ENCODE measurements at places on chromosomes 1 and 21.

- DNase-seq = no peak
Observed at GRCh38 chr1:69513601-69514000, 54.1 kb upstream of the LRRC7 start.

DNA sequence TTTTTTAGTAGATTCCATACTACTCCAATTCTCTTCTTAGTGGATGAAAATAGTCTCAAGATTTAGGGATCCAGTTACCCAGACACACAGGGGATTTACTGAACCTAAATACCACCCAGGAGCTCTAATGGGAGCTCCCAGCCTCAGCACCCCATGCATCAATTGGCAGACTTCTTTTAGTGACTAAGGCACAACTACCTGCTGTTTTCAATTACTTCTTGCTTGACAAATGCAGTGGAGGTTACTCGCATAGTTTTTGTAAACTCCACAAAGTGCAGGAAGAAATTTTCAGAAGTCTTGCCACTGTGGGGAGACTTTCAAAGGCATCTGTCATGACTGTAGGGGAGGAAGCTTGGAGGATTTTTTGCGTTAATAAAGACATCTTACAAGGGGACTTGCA, 35.5 kb upstream of the MAP10 start:
- no peak for DNase-seq

DNA sequence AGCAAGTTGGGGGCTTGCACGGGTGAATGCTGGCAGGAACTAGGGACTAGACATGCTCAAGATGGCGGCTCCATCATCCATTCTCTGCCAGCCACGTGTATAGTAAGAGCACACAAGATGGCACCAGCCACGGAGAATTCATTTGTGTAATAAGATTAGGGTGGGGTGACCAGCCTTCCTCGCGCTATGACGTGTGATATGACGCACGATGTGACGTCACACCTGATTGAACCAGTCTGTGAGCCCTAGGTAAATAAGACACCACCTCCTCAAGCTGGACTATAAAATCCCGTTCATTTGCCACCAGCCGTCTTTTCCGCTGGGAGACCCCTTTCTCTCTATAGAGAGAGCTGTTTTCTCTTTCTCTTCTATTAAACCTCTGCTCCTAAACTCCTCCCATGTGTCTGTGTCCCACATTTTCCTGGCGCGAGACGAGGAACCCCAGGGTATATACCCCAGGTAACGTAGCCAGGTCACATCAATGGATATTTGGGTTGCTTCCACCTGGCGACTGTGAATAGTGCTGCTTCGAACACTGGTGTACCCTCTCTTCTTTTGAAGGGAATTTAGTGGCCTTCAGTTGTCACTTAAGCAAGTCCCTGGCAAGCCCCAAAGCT, 18.1 kb upstream of the COG2 start:
- no peak for DNase-seq

GRCh38 chr1:243316366-243316989, 60.6 kb downstream of the SDCCAG8 start:
- DNase-seq = no peak

- no peak for DNase-seq
Observed at GRCh38 chr1:201226859-201227488, 36.4 kb downstream of the IGFN1 start.

DNA sequence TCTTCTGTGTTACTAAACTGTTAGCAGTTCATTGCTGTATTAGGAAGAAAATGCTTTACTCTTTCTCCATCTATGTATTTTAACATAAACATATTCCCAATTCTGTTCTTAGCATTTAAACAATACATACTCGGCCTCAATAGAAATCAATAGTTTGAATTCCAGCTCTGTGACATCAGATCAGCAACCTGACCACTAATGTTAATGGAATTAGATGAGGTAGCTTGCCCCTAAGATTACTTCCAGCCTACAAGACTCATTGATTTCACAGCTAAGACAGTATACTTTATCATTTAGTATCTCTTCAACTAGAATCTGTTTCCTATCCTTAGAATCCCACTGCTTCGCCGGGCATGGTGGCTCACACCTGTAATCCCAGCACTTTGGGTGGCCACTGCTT, 38.9 kb downstream of the EPRS1 start:
- no peak for DNase-seq

DNA sequence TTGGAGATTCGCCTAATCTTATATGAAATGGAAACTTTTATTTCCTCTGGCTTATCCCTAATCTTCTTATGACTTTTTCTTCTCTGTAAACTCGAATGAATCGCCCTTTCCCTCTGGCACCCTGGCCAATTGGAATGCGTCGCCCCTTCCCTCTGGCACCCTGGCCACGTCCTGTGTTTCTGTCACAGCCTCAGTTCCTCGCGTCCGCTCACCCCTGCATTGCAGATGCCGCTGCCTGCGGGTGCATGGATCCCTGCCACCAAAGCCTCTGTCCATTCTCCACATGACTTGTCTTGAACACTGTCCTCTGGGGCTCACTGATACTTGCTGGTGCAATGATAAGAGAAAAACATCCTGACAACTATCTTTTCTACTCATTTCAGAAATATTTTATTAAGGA, 104.6 kb downstream of the ADARB1 start:
- DNase-seq = no peak

DNA sequence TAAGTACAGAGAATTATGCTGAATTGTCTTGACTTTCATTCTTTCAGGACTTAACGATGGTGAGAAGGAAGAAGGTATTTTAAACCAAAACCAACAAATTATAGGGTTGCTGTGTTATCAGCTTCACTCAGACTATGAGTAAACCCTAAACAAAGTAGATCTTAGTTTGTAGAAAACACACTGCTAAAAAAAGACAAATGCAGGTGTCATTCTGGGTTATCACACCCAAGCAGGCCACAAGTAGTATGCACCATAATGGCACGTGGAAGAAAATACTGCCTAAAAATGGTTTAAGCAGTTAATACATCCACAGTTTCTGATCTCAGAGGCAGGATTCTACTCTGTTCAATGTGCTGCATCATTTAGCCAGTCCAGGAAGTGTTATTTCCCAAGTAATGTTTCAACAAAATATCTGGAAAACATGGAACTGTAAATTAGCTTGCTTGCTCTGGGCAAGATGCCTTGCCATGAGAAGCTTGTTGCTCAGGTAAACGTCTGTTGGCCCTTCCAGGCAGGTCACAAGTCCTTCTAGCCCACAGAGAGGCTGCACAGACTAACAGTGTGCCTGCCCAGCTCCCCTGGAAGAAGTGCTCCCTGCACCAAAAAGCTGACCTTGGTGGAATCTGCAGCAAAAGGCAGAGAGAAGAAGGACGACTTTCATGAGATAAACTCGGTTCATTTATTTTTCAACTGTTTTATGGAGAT, 4.1 kb downstream of the DIPK1A start:
- no peak for DNase-seq

- no peak for DNase-seq
Observed at GRCh38 chr1:96362623-96363022, 359.0 kb upstream of the PTBP2 start.

DNA sequence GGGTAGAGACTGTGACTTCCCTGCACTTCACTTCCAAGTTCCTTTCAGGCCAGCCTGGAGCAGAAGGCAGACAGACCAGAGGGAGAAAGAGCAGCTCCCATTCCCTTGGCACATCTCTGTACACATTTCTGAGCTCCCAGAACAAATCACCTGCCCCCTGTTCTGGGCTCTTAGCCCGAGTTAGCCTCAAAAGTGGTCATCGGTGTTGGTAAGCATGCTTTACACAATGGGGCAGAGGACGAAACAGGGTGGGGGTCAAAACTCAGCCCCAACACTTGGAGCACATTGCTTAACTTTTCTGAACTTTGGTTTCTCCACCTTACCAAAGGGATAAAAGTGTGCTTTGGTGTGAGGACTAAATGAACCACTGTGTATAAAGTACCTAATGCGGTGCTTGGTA, 98.7 kb downstream of the DAB1 start:
- no peak for DNase-seq

GRCh38 chr21:14977814-14978213, 87.0 kb downstream of the NRIP1 start:
- DNase-seq = peak; percentile 22

GRCh38 chr1:173478094-173478674, 1.0 kb downstream of the PRDX6 start:
- no peak for DNase-seq

GRCh38 chr1:17596651-17597509, 57.4 kb downstream of the ARHGEF10L start:
- peak; percentile 99 for DNase-seq

DNA sequence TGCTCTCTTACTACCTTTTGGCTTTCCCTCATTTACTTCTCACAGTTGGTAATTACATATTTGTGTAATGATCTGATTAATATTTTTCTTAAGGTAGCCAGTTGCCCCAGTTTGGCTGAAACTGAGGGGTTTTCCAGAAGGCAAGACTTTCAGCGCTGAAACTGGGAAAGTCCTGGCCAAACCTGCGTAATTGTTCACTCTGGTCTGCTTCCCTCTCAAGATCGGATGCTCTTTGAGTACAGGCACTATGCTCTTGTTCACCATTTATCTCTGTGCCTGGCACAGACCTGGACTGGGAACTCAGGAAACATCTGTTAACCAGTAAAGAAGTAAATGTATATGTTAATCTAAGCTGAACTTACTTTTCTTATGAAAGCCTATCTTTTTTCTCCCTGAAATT, 209.6 kb upstream of the HOOK1 start:
- no peak for DNase-seq

DNA sequence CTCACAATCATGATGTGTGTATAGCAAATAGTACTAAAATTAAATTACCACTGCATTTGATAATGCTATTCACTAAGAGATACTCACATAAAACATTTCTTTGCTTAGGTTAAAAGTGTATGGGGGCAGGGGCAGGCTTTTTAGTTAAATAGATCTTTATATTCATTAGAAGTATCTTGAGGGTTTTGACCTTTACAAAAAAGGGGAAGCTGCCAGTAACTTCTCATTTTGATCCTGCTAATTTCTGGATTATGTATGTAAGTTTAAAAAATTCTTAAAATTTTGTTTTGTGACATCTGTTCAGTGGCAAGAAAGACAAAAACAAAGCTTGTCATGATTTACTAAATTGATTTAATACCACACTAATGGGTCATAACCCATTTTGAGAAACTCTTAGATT, 45.8 kb upstream of the S1PR1 start:
- DNase-seq = no peak

- peak; percentile 68 for DNase-seq
Observed at GRCh38 chr1:3219005-3219790, 150.2 kb downstream of the PRDM16 start.

DNA sequence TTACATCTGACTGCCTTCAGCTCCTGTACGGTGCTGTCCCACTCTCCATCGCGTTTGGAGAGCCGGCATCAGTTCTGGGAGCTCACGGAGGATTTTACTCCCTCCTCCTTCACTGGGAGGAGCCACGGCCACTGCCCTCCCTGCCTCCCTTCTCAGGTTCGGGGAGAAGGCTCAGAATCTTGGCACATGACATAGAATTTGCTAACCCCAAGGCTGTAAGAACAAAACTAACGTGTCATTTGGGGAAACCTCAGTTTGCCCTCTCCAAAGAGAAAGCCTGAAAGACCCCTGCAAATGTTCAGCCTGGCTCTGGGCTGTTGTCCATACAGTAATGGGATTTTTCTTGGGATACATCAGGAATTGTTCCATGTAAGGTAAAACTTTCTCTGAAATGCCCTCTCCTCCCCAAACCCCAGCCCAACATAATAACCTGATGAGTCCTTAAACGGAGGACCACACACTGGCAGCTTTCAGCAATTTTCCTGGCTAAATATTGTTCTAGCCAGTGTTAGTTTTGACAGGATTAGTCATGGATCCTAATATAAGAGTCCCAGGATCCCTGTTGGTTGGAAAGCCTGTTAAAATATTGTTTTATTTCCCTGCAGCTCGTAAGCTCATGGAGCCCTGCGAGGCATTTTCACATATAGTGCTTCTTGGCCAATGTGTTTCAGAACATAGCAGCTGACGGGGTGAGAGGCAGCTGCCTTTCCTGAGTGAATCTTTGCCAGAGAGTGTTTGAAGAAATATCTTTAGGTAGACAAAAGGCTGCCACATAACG, 98.8 kb downstream of the RHOU start:
- DNase-seq = no peak

GRCh38 chr1:204296431-204296988, 63.2 kb downstream of the PLEKHA6 start:
- no peak for DNase-seq

GRCh38 chr1:235098991-235099390, 29.6 kb downstream of the TOMM20 start:
- DNase-seq = no peak

- no peak for DNase-seq
Observed at GRCh38 chr1:86489242-86489878, 20.6 kb downstream of the CLCA1 start.

GRCh38 chr1:188782220-188782841, 1695.3 kb downstream of the BRINP3 start:
- peak; percentile 53 for DNase-seq

- DNase-seq = no peak
Observed at GRCh38 chr1:96144636-96145035, 576.9 kb upstream of the PTBP2 start.

GRCh38 chr1:98084188-98084587, 163.4 kb upstream of the DPYD start:
- no peak for DNase-seq

- DNase-seq = no peak
Observed at GRCh38 chr1:5611431-5611830, 380.8 kb downstream of the NPHP4 start.

DNA sequence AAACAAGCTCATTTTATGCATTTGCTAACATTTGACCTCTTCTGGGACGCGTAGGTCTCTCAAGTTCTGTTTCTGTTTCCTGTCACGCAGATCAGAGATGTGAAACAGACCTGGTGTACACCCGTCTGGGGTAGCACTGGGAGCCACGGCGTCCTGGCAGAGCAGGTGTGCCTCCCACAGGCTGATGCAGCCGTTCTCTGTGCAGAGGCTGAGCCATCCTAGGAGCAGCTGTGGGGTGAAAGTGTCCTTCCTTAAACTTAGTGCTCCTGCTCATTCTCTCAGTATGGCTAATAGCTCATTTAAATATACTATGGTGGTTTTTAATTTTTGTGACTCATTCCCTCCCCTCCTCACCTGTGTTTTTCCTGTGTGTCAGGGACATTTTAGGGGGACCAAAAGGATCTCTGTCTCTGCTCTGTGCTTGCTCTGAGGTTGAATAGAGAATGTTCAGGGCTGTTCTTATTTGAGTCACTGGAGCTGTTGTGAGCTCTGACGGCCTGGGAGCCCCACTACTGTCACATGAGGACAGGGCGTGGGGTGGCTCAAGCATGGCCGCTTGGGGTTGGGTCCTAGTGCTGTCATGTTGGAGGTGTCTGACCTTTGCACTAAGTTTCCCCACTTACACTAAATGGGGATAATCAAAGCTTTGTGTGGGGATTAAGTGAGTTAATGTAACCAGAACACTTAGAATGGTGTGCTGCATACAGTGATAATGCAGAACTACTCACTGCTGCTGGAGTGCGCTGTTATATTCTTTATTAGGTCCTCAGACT, 43.0 kb downstream of the GALNT2 start:
- DNase-seq = no peak

- DNase-seq = no peak
Observed at GRCh38 chr1:225866061-225866837, 15.9 kb downstream of the TMEM63A start.

DNA sequence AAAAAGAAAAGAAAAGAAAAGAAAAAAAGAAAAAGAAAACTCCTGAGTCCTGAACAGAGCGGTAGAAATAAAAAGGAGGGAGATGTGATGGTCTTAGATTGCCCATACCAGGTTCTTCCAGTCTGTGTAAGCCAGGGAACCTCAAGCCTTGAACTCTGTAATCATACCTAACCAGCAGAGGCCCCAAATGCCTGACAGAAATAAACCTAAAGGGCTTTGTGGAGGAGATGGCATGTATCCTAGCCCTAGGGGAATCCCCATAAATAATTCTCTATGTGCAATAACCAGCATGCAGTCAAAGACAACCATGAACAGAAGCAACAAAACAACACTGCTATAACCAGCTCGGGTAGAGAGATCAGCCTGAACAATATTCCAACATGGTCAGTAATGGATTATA, 40.4 kb downstream of the USP48 start:
- DNase-seq = no peak
